CD4-positive, alpha-beta T cell treated with Interleukin-4 for 4 hours (primary cell): ENCODE measurements at places on chromosomes 5 and 9.

DNA sequence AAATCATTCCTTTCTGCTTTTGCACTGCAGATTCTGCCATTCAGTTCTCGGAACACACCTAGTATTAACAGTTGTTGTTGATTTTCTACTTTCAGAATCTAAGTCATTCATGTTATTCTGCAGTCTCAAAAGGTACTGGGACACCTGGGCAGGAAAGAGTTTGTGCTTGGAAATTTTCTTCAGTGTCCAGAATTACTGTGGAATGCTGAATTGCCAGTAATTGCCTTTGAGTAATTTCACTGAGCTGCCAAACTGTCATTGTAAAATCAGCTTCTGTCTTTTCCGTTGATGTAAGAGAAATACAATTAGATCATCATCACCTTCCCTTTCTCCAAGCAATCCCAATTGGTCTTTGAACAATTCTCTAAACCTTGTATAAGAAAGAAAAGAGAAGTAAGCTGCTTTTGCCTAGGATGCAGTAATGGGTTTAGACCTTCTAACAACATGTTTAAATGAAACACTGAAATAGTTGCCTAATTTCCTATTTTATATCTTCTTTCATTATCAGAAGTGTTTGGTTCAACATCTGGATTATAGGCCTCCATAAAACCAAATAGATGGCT, 75.7 kb upstream of the TGFBR1 start:
- no peak for DNase-seq

DNA sequence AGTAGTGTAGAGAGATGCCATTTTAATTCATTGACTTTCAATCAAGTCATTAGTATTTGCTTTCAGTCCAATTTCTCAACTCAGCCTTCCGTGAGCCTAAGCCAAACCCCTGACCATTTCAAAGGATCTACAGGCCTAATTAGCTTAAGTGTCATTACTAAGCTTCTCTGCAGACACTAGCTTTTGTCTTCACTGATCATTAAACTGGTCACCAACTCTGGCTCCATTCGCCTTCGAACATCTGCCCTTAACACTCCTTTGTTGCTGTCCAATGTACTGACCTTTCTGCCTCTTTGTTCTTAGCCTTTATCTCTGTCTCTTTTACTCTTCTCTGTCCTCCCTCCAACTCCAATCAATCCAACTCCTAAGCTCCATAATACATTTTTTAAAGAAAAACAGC, 299.3 kb downstream of the DIRAS2 start:
- DNase-seq, result no peak

GRCh38 chr9:123194023-123194422, 74.4 kb downstream of the STRBP start:
- no peak for DNase-seq

GRCh38 chr9:72524820-72525540, 3.6 kb downstream of the TMC1 start:
- peak; percentile 85 for DNase-seq

DNA sequence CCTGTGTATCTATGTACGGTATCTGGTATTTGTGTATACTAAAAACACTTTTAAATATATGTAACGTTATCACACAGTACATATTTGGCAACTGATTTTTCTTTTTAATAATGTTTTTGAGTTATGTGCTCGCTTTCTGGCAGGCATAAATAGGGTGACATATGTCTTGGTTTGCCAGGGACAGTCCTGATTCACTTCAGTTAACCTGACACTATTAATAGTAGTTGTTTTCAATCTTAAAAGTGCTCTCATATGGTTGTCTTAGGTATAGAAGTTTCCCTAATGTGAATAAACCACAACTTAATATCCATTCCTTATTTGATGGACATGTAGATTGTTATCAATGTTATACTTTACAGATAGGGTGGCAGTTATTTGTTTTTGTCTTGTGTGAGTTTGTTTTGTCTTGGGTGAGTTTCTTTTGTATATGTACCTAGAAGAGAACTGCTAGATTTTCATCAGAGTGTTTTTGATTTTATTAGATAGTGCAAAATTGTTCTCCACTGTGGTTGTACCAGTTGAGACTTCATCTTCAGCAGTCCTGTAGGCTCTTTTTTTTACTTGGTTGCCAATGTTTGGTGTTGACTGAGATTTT, 7.9 kb downstream of the G3BP1 start:
- DNase-seq, result no peak

- DNase-seq, result no peak
These were observed 280.5 kb downstream of the TUSC1 start for GRCh38 chr9:25397746-25398145.

DNA sequence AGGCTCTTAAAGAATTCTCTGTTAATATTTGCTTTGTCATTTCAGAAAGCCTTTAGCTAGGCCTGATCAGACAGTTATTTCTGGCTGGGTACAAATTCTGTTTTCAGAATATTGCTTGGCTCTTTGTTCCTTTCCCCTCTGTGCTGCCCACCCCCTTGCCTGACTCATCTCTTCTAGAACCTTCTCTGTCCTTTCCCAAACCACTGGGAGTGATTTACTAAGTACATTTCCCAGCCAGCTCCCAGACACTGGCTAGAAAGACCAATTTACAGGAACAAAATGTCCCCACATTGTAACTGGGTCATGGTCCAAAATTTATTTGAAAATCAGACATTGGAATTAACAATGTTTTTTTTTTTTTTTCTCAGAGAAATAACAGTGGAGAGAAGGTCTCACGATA, 133.1 kb upstream of the MAP1B start:
- DNase-seq, result no peak

DNA sequence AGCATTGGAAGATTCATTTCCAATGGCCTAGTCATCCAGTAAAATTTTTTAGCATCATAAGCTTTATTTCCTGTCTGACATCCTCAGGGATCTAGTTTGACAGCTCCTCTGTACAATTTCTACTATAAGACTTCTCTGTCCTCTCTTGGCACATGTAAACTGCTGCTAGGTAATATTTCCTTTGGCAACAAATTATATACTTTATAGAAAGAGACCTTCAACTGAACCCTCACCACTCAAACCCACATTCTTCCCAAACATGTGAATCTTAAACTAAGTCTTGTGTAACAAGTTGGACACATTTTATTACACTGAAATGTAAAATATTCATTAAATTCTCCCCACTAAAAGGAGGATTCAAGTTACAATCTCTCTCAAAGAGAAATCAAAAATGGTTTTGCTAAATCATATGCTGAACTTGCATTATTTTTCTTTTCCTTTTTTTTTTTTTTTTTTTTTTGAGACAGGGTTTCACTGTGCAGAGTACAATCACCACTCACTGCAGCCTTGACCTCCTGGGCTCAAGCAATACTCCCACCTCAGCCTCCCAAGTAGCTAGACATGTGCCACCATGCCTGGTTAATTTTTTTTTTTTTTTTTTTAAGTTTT, 36.9 kb downstream of the SCAI start:
- no peak for DNase-seq

DNA sequence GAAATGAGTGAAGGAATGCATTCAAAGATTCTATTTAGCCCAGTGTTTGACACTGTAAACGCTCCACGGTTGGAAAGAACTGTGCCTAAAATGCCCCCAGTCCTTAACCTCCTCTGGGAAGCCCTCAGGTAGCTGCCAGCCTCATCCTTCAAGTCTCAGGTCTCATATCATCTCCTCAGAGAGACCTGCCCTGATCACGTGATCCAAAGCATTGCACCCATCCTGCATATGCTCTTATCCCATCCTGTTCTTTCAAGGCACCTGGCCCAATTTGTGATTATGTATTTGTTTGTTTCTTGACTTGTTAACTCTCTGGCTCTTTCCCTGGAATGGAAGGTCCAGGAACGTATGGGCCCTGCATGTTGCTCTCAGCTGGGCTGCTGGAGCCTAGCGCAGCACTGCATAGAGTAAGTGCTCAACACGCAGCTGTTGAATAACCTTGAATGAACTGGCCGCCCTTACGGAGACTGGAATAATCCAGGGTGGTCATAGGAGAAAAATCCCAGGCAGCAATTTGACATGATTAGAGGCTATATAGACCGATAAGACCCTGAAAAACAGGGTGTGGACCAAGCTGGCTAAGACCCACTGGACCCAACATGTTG, 8.7 kb downstream of the C1QTNF2 start:
- no peak for DNase-seq

DNA sequence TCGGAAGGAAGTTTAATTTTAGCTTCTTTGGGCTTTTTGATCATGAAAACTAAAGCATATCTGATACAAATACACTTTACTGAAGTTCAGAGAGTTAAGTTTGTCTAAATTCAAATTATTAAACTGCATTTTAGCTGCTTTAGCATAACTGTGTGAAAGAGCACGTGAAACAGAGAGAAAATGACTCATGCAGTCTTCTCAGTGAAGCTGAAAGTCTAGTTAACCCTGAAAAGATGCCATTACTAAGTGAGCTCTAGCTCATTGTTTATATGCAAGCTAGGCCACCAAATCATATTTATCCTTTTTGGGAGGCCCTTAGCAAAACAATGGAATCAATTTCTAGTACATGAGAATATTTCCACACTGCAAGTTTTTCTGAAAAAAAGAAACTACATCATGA, 27.6 kb downstream of the TPD52L3 start:
- no peak for DNase-seq

GRCh38 chr5:21774801-21775200, 1078.3 kb downstream of the CDH12 start:
- no peak for DNase-seq

- DNase-seq, result no peak
These were observed 35.8 kb downstream of the RASGEF1C start for GRCh38 chr5:180173198-180173544.

- DNase-seq, result no peak
These were observed 785.4 kb downstream of the NR2F1-AS1 start for GRCh38 chr5:92795633-92796032.

DNA sequence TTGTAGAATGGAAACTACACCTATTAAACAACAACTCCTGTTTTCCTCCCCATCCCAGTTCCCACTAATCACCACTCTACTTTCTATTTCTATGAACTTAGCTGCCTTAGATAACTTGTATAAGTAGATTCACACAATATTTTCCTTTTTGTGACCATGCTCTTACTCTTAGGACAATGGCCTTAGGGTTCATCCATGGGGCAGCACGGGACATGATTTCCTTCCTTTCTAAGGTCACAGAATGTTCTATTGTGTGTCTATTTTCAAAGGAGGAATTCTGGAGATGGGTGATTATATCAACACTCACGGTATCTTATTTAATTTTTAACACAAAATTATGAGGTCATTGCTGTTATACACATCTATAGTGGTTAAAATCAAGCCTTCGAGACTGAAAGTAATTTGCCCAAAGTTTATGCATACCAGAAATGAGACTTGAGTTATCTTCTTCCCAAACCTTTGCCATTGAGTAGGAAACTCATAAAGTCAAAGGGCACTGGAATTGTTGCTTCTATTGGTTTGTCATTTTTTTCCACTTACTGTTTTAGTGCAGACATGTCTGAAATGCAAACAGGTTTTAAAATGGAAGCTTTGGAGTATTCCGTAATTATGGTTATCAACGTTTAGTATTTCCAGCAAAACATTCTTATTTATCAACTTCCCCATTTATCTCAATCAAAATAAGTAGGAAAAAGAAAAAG, 23.6 kb downstream of the CTSL start:
- no peak for DNase-seq

- DNase-seq, result no peak
These were observed 145.7 kb downstream of the ACER2 start for GRCh38 chr9:19554529-19554928.

DNA sequence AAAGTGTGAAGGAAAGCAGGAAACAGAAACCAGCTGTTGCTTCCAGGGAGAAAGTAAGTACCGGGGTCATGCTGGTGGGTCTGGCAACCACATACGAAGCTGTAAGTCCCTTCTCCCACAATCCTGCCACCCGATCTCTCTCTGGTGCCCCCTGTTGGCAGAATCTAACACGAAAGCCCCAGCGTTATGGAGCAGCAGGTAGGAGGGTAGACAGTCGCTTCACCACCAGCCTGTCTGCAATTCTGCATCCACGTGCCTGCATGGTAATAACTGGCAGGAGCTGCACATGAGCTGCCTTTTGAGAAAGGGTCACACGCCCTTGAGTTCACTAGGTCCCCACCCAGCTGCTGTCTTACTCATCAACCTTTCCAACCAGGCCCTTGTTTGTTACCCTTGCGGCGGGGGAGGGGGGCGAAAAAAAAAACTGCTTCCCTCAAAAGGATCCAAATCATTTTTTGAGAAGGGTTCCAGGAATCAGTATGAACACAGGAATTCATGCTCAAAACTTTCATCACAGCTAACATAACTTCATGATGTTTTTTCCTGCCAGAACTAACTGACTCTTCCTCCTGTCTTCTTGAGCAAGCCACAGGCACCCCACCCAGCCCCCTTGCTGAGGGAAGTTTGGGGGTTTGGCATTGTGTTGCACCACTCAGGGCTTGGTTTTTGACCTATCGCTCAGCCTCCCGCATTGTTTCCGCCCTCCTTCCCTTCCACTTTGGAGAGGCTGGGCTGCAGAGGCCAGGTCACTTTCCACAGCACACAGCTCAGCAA, 19.6 kb upstream of the TMEM252 start:
- peak; percentile 22 for DNase-seq

DNA sequence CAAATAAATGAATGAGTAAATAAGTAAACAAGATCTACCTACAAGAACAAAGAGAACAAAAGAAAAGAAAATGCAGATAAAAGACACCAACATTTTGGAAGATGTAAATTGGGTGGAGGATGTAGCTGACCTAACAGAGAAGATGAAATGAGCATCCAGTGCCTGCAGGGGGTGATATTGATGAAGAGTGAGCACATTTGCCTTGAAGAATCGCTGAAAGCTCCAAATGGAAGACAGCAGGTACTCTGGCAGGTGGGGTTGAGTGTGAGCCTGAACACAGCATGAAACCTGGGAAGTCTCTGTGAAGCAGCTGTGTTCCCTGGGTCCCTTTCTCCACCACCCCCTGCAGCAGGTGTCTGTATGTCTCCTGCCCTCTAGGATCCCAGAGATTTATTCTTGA, 125.6 kb downstream of the NXNL2 start:
- DNase-seq, result no peak

DNA sequence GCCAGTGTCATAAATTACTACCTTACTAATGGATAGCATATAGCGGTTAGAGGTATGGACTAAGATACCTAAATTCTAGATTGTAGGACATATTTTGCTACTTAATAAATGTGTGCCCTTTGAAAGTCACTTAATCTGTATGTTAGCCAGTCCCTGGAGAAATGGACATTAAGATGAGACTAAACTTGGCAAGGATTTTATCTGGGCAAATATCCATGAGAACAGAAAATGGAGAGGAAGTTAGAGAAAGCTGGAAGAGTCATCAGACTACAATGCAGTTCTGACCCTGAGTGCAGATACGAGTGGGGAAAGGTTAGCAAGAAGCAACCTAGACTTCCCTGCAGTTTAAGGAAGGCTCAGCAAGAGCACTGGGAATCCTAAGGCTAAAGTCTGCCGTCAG, 33.0 kb downstream of the TBCA start:
- DNase-seq, result no peak
